ENCODE measurements at places on chromosomes 7 and 10.

DNA sequence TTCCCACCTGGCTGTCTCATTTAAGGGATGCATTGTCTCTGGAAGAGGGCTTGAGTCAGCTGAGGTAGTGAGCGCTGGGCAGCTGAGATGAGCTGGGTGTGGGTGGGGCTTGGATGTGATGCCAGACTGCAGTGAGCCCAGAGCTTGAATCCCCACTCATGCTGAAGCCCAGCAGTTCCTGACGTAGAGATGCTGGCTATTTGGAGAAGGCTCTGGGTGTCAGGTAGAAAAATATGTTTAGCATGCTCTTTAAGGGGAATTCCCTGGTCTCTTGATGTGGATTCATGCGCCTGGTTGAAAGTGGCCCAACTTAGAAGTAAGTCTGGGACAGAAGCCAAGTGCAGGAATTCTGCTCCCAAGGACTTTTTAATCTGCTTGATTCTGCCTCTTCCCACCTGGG, 241.5 kb upstream of the IGFBP3 start:
- DNase-seq: no peak

DNA sequence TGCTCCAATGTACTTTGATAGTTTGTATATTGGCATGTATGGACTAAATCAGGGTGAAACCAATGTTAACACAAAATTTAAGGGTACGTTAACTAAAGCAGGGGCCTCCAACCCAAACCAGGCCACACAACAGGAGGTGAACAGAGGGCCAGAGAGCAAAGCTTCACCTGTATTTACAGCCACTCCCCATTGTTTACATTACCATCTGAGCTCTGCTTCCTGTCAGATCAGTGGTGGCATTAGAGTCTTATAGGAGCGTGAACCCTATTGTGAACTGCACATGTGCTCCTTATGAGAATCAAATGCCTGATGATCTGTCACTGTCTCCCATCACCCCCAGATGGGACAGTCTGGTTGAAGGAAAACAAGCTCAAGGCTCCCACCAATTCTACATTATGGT, 62.0 kb upstream of the SCIN start:
- DNase-seq: no peak

- no peak for DNase-seq
Observed at GRCh38 chr7:98874942-98875341, 3.4 kb upstream of the TRRAP start.

DNA sequence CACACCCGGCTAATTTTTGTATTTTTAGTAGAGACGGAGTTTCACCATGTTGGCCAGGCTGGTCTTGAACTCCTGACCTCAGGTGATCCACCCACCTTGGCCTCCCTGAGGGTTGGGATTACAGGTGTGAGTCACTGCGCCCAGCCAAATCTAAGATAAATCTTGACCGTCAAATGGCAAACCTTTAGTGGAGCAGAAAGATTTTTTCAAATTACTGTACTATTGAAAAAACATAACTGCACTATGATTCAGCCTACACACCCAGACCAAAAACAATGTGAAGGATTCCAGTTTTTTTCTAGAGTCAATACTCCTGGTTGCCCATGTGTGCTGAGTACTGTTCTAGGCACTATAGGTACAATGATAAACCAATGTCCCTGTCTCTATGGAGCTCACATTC, 33.9 kb upstream of the SVIL start:
- no peak for DNase-seq

- DNase-seq: no peak
Observed at GRCh38 chr10:58837826-58838225, 325.2 kb downstream of the BICC1 start.

GRCh38 chr10:27457966-27458365, 46.1 kb upstream of the RAB18 start:
- no peak for DNase-seq

DNA sequence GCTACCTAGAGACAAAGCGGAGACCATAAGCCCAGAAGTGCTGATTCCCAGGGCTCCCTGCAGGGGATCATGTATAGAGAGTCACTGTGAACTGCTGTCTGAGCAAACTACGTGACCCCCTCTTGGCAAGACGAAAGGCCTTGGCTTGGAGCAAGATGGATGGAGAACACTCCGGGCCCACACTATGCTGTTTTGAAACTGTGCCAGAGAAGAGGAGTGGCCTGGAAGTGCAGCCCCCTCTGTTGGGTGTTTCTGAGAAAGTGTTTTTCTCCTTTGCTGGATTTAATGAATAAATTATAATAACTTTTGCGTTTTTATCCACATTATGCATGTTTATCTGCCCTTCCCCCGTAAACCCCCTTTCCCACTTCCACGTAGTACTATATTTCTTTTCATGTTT, 639.3 kb upstream of the GALNT17 start:
- no peak for DNase-seq

DNA sequence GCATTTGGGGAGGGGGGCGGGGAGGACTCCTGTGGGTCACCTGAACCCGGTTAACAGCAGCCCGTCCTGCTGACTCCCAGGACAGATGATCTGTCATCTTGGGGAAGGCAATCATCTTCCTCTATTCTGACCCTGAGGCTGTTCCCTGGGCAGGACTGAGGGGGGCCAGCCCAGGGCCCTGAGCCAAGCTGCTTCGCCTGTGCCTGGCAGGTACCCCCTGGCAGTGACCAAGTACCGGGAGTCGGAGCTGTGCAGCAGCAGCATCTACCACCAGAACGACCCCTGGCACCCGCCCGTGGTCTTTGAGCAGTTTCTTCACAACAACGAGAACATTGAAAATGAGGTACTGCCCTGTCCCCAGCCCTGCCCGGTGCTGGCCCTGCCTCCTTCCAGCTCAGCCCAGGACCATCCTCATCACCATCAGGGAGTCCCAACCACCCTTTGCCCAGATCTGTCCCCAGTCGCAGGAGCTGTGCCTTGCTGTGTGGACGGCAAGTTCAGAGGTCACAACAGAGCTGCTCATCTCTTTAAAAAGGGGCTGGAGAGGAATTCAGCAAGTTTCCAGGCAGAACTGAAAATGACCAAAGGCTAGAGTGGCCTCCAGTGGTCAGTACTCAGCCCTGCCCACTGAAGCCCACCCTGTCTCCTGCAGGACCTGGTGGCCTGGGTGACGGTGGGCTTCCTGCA, 8.1 kb downstream of the AOC1 start:
- DNase-seq: no peak

DNA sequence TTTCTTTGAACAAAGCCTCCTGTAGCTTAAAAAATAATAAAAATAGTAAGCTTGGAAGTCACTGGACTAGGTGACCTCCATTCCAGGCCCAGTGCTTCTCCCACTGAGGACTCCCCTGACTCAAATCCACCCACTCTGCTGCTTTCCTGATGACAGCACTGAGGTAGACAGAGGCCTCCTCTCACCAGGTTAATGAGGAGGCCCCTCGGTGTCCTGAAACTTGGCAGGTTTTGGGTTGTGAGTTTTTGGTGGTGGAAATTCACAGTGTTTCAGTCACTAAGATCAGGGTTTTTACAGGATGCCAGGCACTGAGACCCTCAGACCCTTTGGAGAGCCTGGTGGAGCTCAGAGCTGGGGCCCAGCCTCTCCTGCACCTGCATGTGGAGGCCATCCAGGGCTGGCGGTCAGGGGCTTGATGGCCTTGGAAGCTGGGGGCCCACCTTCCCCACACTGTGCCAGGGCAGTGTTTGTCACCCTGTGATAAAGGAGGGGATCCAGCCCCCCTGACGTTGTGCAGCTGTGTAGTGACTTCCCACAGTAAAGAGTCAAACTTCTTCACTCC, 19.1 kb downstream of the TSPAN14 start:
- no peak for DNase-seq

GRCh38 chr10:110762849-110763211, 108.9 kb upstream of the PDCD4 start:
- no peak for DNase-seq

DNA sequence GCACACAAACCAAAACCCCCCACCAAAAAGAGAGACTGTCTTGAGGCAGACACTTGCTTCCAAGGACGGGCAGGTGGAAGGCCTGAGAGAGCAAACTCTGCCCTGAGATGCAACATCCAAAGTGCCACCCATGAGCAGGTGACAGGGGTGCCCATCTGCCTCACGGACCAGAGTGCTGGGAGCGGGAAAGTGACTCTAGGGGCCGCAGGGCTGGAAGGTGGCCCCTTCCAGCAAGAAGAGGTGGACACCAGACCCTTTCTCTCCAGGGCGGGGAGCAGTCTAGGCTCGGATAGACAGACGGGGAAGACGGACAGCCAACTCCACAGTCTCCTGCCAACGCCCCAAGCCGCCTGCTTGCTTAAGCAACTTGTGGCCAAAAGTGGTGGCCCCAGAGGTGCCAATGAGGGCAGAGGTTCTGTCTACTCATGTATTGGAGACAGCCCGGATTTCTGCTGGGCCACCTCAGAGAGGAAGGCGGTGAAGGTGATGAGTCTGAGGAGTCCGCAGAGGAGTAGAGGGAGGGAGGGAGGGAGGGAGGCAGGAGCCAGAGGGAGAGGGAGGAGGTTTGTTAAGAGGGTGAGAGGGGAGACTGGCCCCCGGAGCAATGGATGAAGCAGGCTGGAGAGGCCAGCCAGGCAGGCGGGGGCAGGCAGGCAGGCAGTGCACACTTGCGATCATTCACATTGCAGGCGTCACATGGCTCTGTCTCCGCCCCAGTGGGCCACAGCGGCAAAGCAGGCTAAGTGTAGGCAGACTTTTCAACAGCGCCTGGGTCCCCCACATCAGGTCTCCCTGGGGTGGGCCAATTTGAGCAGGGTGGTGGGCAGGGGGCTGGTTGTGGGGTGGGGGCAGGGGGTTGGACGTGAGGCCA, 65.6 kb downstream of the SLC29A4 start:
- DNase-seq: no peak

- DNase-seq: no peak
Observed at GRCh38 chr7:15239801-15240200, 322.0 kb downstream of the AGMO start.

GRCh38 chr10:117804470-117805011, 242.2 kb downstream of the RAB11FIP2 start:
- DNase-seq: no peak

DNA sequence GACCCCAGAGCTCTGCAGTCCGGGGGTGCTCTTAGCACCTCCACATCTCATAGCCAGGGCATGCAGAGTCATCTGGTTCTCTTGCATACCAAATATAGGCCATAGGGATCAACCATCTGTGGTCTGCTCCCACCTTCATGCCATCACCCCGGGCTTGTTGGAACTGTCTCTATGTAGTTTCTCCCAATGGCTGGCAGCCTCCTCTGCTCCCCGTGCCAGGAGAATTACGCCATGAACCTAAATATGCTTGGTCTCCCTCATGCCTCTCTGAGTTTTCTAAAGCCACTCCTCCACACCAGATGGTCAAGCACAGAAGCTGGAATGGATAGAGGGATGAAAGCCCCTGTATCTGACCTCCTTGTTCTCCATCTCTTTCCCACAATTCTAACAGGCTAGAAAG, 302.6 kb upstream of the MYO3A start:
- DNase-seq: no peak

DNA sequence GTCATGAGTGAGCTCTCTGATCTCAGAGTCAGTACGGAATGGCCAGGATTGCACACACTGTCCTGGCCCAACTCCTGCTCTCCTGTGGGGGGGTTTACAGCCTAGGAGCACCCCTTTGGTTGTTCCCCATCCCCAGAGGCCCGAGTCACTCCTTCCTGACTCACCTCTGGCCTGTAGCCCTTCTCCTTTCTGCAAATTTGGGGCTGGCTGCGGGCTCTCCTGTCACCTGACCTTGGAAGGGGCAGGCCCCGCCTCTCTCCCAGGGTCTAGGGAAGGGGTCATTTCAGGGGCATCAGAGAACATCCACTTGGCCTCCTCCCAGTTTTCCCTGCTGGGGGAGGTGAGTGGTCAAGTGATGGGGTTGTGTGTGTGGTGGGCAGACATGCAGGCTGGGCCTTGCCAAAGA, 1.7 kb downstream of the NYAP1 start:
- DNase-seq: no peak

GRCh38 chr7:37356911-37357636, 91.6 kb downstream of the ELMO1 start:
- DNase-seq: no peak

DNA sequence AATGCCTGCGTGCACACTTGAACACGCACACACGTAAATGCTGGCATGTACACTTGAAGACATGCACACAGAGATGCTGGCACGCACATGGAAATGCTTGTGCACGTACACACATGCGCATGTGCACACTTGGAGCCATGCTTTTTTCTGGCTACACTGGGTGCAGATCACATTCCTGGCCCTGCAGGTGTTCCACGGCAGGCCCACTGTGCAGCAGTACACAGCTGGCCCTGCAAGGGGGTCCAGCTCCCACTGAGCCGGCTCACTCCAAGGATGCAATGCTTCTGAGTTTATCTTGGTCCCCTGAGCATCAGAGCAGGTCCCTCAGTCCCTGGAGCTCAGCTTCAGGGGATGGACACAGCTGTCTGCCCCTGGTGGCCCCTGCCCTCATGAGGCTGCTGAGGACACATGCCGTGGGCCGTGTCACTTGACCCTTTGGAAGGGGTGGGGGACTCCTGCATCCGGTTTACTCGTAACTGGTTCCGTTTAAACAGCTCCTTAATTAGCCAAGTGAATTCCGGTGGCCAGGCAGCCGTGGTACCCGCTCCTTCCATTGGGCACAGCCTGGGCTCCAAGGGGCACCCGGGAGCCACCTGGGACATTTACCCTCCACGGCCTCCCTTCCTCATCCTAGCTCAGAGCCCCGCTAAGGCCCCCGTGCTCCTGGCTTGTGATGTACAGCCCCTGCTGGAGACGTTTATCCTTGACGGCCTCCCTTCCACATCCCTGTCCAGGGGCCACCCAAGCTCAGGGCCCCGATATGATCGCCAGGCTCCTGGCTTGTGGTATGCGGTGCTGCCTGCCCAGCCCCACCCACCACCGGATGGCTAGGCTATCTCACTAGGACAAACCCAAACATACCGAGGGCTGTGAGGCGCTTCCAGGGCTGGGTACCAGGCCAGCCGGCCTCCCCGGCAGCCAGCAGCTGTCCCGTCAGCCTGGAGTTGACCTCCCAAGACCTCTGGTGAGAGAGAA, 39.5 kb upstream of the DPYSL4 start:
- DNase-seq: no peak

- no peak for DNase-seq
Observed at GRCh38 chr7:16051561-16052255, 365.2 kb upstream of the MEOX2 start.

DNA sequence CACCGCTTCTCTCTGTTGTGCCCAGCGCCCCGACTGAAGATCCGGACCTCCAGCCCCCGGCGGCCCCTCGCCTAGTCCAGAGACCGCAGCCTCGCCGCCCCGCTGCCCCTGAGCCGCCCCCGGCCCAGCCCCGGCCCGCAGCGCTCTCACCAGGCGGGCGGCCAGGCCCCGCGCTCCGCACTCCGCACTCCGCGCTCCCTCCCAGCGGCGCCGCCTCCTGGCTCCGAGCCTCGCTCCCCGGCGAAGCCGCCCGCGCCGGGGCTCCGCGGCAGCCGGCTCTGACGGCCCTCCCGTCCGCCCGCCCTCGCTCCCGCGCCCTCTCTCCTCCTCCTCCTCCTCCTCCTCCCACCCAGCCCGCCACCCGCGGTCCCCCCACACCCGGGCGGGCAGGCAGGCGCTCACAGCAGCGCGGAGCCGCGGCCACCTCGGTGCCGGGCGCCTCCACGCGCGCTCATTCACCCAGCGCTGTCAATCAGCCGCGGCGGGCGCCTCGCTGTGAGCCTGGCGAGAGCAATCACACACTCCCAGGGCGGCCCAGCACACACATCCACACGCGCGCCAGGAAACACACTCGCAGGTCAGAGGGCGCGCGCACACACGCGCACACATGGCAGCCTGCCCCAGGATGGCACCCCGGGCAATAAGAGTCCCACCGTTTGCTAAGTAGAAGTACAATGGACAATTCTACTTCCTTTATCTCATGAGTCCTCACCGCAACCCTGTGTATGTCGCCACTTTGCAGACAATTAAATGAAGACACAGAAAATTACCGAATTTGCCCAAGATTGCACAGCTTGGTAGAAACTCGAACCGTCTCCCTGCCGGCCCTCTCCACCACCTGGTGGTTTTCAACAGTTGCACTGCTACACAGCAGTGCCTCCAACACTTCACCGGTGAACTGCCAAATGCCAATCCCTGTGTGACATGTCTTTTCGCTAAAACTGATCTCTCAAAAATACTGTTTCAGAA, at the start of gene PRRT4:
TSS of gene PRRT4 (minus strand) at position 280 of the 969 bp plus-strand sequence.
- DNase-seq: no peak
